ENCODE measurements at places on chromosomes 3 and 15. TPM values are rescaled to one million over a fixed set of nuclear protein-coding genes. Genes with fewer than 3 reads are reported as not detected.

The SAMD7 gene
- not detected for total RNA-seq

DNA sequence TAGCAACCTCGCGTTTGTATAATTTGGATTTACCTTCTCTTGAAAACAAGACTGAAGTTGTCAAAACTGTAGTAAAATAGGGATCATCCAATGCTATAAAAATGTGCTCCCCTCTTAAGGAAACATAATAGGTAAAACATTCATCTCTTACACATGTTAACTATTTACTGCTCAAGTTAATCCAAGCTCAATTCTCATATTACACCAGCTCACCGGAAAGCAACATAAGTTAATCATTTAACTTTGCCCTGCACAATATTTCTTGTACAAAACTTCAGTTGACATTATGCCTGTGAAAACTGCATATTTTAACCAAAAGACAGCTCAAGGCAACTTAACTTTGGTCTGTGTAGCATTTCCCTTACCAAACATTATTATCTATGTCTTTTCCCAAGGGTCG lies 634.2 kb downstream of the NAALADL2 start:
- DNase-seq = no peak
- H3K4me3 ChIP-seq = no peak overlapping the region
- H3K27ac ChIP-seq = no peak overlapping the region
- no peaks in the 10 kb centered on the region for H3K4me1 ChIP-seq

The OXTR gene
- total RNA-seq = 1.2 TPM

- H3K36me3 ChIP-seq = no peaks in the 10 kb centered on the region
- no peak for DNase-seq
- no peaks in the 10 kb centered on the region for H3K4me1 ChIP-seq
- no peak overlapping the region for H3K4me3 ChIP-seq
- no peaks in the 10 kb centered on the region for H3K27me3 ChIP-seq
Measured at GRCh38 chr3:76138921-76139320, 353.6 kb upstream of the ZNF717 start.

DNA sequence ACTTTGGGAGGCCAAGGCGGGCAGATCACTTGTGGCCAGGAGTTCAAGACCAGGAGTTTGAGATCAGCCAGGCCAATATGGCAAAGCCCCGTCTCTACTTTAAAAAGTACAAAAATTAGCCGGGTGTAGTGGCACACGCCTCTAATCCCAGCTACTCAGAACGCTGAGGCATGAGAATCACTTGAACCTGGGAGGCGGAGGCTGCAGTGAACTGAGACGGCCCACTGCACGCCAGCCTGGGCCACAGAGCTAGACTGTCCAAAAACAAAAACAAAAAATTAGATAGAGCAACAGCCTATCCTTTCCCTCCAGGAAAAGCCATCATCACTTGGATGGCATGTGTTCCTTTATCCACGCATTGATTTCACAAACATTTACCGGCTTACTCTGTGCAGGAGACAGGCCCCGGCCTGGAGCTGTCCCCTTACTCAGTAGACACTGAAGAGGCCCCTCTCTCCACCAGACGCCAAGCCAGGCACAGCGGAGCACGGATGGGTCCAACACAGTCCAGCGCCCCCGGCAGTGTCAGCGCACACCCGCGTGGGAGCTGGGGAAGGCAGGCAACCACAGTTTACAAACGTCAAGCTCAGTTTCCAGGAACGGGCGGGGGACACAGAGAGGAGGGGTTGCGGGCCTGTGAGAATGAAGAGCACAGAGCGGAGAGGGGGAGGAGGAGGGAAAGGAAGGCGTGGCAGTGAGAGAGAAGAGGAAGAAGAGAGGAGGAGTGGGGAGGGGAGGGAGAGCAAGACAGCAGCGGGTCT lies 3.1 kb downstream of the GP5 start:
- no peaks in the 10 kb centered on the region for H3K36me3 ChIP-seq
- H3K27ac ChIP-seq = no peak overlapping the region
- H3K4me1 ChIP-seq = peaks cover 25% of the 10 kb centered on the region
- DNase-seq = peak; percentile 66
- H3K4me3 ChIP-seq = no peak overlapping the region
- H3K27me3 ChIP-seq = no peaks in the 10 kb centered on the region

DNA sequence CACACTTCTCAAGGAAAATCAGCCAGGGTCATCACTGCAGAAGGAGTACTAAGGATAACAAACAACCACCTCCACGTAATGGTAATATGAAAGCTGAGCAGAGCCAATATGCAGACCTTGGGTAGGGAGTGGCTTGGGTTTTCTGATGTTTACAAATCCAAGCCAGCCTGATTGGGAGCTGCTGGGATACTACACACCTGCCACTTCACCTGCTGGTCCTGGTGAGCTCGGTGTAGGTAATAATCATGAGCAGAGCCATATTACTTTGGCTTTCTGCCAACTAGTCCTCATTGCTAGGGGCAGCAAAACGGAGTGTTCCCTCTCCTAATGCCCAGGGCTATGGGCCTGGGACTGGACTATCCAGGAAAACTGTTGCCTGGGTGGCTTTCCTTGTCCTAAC lies 433.5 kb upstream of the PPP2R3A start:
- H3K4me1 ChIP-seq = no peaks in the 10 kb centered on the region
- no peak overlapping the region for H3K4me3 ChIP-seq
- DNase-seq = no peak
- H3K27me3 ChIP-seq = no peaks in the 10 kb centered on the region

The AGBL1 gene
- not detected for total RNA-seq

DNA sequence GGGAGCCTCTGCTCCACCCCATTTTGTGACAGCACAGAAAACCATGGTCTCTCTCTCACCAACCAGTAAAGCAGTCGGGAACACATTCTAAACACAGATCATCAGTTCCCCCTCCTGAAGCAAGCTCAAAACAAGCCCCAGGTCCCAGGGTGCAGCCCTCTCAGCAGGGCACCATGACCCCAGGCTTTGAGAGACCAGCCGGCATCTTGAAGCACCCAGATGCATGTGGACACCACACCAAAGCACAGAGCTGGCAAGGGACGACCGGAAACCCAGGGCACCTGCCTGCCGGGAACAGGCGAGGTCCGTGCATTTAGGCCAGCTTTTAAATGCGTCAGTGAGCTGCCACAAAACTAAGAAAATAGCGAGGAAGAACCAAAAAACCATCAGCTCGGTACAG lies 103.2 kb upstream of the IQSEC1 start:
- no peak overlapping the region for H3K27ac ChIP-seq
- no peak overlapping the region for H3K4me3 ChIP-seq
- no peak for DNase-seq
- H3K4me1 ChIP-seq = no peaks in the 10 kb centered on the region
- H3K27me3 ChIP-seq = peaks cover 32% of the 10 kb centered on the region

DNA sequence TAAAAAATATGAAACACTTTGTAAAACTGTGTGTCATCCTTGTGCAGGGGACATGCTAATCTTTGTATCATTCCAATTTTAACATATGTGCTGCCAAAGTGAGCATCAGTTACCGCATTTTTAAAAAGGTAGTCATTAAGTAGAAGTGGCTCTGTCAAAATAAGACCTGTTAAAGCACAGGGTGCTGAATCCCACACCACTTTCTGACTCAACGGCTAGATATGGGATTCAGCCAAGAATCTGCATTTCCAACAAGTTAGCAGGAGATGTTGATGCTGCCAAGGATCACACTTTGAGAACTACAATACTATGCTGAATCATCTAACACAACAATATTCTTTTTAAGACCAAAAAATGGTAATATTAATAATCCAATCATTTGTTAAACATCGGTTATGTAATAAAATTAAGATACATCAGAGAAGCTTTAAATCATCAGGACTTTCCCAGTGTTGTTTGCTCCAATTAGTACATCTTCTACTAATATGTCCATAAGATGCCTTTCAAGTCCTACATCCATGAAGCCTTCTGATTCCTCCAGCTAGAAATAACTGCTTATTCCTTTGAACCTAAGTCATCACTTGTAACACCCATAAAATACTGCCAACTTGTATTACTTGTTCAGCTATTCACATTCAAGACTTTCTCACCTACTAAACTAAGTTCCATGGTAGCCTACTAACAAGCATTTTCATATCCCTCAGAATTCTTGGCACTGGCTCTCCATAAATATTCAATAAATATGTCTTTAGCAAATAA lies 71.1 kb downstream of the TBL1XR1 start:
- DNase-seq = no peak
- H3K36me3 ChIP-seq = peaks cover 21% of the 10 kb centered on the region
- H3K27ac ChIP-seq = no peak overlapping the region
- H3K4me3 ChIP-seq = no peak overlapping the region
- peaks cover 11% of the 10 kb centered on the region for H3K4me1 ChIP-seq
- H3K27me3 ChIP-seq = no peaks in the 10 kb centered on the region

The TGM4 gene
- total RNA-seq = not detected

DNA sequence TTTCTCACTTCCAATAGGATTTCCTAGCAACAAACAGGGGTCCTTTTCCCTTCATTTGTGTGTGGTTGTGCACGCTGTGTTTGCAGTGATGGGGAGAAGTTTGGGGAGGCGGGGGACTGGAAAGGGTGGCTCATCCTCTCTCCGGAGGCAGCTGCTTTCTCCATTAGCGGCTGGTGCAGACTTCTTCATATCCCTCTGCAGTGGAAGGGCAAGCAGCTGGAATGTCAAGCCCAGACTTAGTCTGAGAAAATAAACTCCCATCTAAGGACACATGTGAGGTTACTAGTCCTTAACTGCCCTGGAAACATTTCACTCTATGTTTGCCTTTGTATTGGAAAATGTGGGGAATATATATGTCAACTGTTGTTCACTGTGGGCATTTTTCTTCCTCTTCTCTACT lies 467.0 kb upstream of the RASGRP1 start:
- H3K36me3 ChIP-seq = no peaks in the 10 kb centered on the region
- H3K27ac ChIP-seq = no peak overlapping the region
- H3K4me3 ChIP-seq = no peak overlapping the region
- H3K27me3 ChIP-seq = no peaks in the 10 kb centered on the region
- no peak for DNase-seq

The ZNF148 gene
- total RNA-seq = 14.1 TPM

The TXNRD3 gene
- 1.5 TPM for total RNA-seq

The ADGRG7 gene
- total RNA-seq = not detected

The CKMT1A gene
- total RNA-seq = 8.3 TPM
